ENCODE measurements at places on chromosomes 4 and X.

- DNase-seq: no peak
Measured at GRCh38 chr4:185817403-185817818, 5.4 kb upstream of the SORBS2 start.

DNA sequence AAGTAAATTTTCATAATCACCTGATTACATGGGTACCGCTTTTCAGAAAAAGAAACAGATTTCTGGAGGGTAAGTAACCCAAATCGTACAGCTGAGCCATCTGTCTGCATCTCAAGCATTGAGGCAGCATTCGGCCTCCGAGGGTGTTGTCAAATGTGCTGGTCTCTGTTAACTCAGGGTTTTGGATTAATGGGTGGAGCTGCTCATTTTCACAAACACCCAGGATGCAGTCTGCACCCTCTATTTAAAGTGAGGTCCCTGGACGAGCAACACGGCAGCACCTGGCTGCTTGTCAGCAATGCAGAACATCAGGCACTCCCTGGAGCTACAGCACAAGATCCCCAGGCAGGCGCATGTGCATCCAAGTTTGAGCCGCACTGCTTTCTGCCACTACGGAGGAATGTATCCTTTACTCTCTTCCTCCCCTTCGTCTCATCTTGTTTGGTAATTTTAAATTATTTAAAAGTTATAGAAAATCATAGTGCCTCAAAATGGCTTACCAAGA is 24.7 kb upstream of the NAP1L5 start:
- DNase-seq: no peak

- DNase-seq: no peak
Measured at GRCh38 chr4:52407545-52407944, 251.6 kb downstream of the USP46 start.

- no peak for DNase-seq
Measured at GRCh38 chr4:17665346-17665745, 50.9 kb downstream of the MED28 start.

DNA sequence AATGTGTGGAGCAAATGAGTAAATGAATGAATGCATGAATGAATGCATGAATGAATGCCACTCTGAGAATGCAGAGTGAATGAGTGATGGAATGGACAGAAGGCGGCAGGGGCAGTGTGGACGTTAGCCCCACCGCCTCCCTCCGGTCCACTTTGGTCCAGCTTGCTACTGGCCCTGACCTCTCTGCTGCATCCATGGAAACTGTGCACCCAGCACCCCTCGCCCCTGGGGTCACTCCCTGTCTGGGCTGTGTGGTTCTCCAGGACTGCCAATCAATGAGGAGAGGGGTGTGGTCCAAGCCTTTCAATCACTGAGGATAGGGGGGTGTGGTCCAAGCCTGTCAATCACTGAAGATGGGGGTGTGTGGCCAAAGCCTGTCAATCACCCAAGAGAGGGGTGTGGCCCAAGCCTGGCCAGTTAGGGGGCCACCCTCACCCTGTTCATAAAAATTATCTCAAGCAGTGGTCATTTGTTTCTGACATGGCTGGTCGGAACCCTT is 39.2 kb upstream of the ASMTL start:
- DNase-seq: peak; percentile 65

DNA sequence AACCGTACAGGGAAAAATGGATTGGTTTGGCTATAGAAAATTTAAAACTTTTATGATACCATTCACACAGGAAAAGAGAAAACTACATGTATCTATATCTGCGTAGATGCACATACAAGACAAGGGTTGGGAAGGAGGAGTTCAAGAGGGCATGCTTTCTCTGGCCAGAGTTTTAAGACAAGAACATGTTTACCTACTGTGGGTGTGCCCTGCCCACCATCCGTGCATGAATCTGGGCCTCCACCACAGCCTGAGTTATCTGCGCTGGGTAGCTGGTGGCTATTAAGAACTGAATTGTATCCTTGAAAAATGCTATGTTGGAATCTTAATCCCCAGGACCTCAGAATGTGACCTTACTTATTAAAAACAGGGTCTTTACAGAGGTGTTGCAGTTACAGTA is 151.6 kb downstream of the AASDH start:
- DNase-seq: no peak

- no peak for DNase-seq
Measured at GRCh38 chr4:15420642-15421041, 7.2 kb upstream of the C1QTNF7 start.

- DNase-seq: no peak
Measured at GRCh38 chrX:44675362-44676024, 132.8 kb upstream of the FUNDC1 start.

- no peak for DNase-seq
Measured at GRCh38 chr4:85402371-85402770, 72.6 kb upstream of the ARHGAP24 start.

DNA sequence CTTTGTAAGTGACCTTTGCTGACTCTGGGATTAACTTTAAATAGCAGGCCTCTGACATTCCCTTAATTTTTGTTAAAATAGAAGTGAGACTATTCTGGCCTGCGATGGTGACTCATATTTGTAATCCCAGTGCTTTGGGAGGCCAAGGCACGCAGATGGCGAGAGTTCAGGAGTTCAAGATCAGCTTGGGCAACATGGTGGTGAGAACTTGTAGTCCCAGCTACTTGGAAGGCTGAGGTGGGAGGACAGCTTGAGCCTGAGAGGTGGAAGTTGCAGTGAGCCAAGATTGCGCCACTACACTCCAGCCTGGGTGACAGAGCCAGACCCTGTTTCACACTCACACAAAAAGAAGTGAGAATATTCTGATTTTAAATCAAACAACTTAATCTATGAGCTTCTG is 27.3 kb downstream of the ZNF330 start:
- DNase-seq: no peak

- no peak for DNase-seq
Measured at GRCh38 chr4:132001542-132001941, 1147.6 kb upstream of the PCDH10 start.

DNA sequence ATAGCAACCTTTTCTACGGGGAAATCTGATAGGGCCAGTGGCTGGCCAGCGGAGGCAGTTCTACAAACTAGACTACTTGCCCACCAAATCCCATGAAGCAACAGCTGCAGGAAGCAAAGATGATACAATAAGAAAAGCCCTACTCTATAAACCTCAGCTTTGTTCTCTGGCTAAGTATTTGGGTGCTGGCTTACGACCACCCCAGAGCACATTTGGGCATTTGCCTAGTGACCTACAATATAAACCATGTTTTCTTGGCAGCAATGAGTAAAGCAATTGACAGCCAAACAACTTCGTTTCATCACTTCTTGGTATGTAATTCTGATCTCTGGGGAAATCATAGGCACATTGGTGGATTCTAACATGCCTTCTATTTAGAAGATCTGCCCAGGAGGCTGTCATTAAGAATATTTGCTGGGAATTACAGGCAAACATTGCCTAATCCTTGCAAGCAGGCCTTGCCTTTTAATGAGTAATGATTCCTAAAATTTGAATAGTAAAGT is 7.5 kb upstream of the LHFPL1 start:
- DNase-seq: no peak

GRCh38 chr4:38069271-38069760 is 109.1 kb downstream of the PTTG2 start:
- no peak for DNase-seq

DNA sequence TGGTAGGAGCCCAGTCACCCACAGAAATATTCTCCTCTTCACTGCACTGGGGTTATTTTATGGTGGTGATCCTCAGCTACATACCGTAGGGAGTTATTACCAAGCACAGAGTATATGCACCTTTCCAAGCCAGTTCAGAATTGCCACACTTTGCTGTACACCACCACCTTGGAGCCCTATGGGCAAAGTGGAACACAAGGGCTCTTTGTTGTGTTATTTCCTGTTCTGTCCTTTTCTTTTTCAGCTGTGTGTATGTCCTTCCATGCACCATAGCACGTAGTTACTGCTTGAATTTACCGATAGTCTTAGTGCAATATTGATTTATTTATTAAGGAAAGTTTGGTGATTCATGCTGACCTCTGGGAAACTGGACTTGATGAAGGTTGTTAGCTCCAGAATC is 8.3 kb downstream of the RNF128 start:
- DNase-seq: no peak

GRCh38 chr4:116275006-116275405 is 810.4 kb downstream of the TRAM1L1 start:
- no peak for DNase-seq

- DNase-seq: no peak
Measured at GRCh38 chrX:147832707-147833348, 78.9 kb upstream of the FMR1 start.

GRCh38 chrX:108396188-108396891 is 41.9 kb downstream of the COL4A6 start:
- DNase-seq: no peak

DNA sequence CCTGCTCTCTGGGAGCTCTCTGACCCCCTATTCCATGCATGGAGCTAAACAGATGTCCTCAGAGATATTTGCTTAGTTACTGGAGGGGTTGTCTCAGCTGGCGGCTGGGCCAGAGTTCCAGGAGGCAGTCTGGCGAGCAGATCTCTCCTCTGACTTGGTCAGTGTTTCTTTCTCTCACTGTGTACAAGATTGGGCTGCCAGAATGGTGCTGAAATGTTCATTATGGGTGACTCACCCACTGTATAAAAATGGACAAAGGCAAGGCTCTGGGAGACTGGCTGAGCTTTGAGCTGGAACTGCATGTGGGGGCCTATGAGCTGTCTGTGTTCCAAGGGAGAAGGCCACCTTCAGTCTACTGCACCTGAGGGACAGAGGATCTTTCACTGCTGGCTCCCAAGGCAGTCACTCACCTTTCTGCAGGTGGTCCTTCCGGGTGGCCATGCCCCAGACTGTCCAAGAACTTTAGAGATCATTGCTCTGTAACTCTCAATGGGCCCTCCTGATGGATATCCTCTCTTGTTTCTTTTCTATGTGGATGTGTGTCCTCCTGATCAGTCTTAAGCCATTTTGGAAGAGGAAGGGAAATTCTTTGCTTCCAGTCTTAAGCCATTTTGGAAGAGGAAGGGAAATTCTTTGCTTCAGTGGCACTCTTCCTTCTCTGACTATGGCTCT is 88.2 kb downstream of the CFAP299 start:
- DNase-seq: no peak

DNA sequence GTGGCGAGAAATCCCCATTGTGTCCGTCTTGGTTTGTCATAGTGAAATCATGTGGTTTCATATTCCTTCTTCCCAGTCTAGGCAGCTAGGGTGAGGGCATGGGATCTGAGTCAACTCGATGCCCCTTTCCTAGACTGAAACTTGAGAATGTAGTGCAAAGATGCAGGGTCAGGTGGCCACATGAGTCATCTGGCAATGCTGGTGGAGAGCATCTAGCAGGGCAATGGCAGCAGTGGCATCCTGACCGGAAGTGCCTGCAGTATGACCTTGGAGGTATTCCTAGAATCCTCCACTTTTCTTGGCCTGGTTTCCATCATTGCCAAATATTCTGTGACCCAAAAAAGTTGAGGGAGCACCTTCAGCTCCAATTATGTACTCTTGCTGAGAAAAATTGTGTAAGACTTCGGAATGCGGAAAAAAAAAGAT is 39.1 kb upstream of the TMEM184C start:
- DNase-seq: no peak

- no peak for DNase-seq
Measured at GRCh38 chr4:13905543-13905942, 278.0 kb upstream of the BOD1L1 start.

DNA sequence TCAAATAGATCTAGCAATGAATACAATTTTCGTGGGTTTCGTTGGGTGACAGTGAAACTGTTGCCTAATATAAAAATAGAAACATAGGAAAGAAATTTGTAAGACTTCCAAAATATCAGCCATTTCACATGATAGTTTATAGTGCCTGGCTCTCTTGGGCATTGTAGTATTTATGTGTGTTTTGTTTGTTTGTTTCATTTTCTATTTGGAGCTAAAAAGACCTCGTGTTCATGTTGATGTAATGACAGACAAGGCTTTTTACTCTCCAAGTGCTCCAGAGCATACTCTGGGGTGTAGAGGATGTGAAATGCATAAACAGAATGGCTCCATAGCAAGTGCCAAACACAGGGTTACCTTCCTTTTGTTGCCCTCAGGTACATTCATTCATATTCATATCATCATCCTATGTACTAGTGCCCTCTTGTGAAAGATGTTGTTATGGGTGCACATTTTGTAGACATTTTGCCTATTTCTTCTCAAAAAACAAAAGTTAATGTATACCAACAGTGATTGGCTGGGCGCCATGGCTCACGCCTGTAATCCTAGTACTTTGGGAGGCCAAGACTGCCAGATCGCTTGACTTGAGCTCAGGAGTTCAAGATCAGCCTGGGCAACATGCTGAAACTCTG is 100.7 kb upstream of the AMOT start:
- no peak for DNase-seq
